ENCODE measurements at places on chromosomes 6 and 20.

- no peak for DNase-seq
These were observed 99.4 kb downstream of the MYB start for GRCh38 chr6:135280375-135281136.

GRCh38 chr6:75546381-75546780, 52.8 kb upstream of the FILIP1 start:
- no peak for DNase-seq

- DNase-seq: no peak
These were observed 88.1 kb downstream of the HDGFL1 start for GRCh38 chr6:22657352-22657980.

- no peak for DNase-seq
These were observed 8.7 kb upstream of the CST1 start for GRCh38 chr20:23759306-23759940.

GRCh38 chr6:135114355-135115145, 59.9 kb upstream of the HBS1L start:
- no peak for DNase-seq

DNA sequence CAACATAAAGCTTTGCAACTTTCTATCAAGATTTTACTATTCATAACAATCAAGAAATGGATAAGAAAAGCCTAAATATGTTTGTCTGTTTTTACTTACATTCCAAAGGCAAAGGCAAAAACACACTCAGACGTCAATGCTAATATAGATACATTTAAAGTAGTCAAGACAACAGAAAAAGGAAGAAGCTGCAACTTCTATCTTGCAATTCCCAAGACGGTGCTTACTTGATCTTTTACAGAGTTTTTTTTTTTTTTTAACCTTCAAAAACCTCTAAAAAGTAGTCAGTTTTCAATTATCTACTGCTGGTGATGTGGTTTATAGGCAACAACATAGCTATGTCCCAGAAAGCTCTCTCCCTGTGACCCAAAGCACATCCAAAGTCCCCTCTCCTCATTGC, 58.1 kb downstream of the EPB41L2 start:
- no peak for DNase-seq

- DNase-seq: no peak
These were observed 323.8 kb downstream of the QKI start for GRCh38 chr6:163738304-163738703.

- DNase-seq: no peak
These were observed 5.8 kb downstream of the C6orf132 start for GRCh38 chr6:42136508-42137193.

GRCh38 chr6:144585217-144585814, 300.2 kb downstream of the UTRN start:
- no peak for DNase-seq

GRCh38 chr6:90610751-90611542, 24.1 kb upstream of the MAP3K7 start:
- peak; percentile 35 for DNase-seq

GRCh38 chr6:20777801-20778200, 243.5 kb downstream of the CDKAL1 start:
- DNase-seq: no peak

DNA sequence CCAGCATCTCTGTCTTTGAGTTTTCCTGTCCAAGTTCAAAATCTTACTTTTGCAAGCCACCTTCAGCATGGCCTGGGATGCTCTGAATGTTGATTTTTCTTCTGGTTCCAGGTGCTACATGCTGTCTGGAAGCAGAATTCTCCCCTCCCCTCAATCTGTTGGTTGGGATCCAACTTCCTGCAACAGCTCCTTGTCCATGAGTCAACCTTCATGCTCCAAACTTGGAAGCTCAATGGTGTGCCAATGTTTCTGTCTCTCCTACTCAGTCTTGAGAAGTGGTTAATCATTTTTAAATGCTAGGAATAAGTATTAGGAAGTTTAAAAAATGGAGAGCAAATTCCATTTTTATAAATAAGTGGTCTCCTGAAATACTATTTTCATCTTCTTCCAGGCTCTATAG, 33.2 kb upstream of the PLEKHG1 start:
- no peak for DNase-seq

- DNase-seq: peak; percentile 61
These were observed 630 bp downstream of the PPP1R3G start for GRCh38 chr6:5085648-5086293.

DNA sequence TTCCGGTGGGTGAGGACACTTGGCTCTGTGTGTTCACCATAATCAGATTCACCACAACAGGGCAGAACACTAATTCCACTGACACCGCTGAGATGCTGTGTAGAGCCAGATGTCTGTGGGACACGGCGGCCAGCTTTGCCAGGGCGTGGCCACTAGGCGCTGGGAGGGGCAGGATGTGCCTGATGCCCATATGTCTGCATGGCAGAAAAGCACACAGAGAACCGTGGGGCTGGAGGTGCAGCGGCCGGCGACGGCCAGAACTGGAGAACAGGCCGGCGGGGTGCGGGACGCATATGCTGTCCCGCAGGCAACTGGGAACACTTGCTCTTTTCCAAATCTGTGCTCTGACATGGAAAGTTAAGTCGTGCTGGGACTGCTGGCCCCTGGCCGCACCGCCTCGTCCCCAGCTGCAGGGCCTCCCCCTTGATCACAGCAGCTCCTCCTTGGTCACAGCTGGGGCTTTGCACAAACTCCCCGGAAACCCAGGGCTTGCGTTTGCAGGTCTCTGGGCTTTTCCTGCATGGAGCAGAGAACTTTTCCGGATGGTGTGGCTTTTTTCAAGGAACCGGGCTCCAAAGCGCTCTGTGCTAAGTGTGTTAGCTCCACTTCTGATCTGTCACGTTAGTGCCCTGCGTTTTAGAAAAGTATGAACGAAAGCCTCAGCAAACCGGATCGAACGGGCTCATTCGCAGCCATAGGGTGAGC, 31.1 kb downstream of the NTSR1 start:
- peak; percentile 67 for DNase-seq

- no peak for DNase-seq
These were observed 112.6 kb downstream of the SLC16A10 start for GRCh38 chr6:111199935-111200334.
